ENCODE measurements at places on chromosomes 4 and X. TPM values are rescaled to one million over a fixed set of nuclear protein-coding genes. Genes with fewer than 3 reads are reported as not detected.

Gene LRRC66
- 0.33 TPM for total RNA-seq

Gene CPZ
- 0.10 TPM for total RNA-seq

Gene CT45A1
- total RNA-seq = not detected

Gene TMEM154
- 5.6 TPM for total RNA-seq

Gene GYG2
- total RNA-seq = under 0.01 TPM

Gene UGT2B7
- not detected for total RNA-seq

Gene PLAC8
- 2.5 TPM for total RNA-seq

Gene MAGED4B
- total RNA-seq = 12.4 TPM

Gene RIBC1
- not detected for total RNA-seq

Gene CLNK
- not detected for total RNA-seq

Gene BEX1
- total RNA-seq = not detected

Gene FGFBP1
- total RNA-seq = not detected

Gene RBM46
- total RNA-seq = 0.10 TPM

Gene MAGEA3
- total RNA-seq = not detected

Gene RBMXL3
- total RNA-seq = not detected

Gene ANOS1
- total RNA-seq = 4.2 TPM

Gene CFAP47
- not detected for total RNA-seq

Gene SUPT20HL2
- total RNA-seq = not detected

Measured in vein endothelial cell (primary cell).